ENCODE measurements at places on chromosomes 12 and 14.
A peak's percentile ranks its signal among the peaks of the same experiment; 100 is the strongest.

DNA sequence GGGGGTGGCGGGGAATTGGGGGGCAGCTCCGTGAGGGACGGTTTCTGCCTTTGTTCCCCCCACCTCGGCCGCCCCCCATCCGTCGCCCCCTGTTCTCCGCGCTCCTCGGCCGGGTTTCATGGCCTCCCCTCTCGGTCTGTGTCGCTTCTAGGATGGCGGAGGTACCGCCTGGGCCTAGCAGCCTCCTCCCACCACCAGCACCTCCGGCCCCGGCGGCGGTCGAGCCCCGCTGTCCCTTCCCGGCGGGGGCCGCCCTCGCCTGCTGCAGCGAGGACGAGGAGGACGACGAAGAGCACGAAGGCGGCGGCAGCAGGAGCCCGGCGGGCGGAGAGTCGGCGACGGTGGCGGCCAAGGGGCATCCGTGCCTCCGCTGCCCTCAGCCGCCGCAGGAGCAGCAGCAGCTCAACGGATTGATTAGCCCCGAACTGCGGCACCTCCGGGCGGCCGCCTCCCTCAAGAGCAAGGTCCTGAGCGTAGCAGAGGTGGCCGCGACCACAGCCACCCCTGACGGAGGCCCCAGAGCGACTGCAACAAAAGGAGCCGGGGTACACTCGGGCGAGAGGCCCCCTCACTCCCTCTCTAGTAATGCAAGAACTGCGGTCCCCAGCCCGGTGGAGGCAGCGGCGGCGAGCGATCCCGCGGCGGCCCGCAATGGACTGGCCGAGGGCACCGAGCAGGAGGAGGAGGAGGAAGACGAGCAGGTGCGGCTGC, 575 bp downstream of the NAA30 start:
- DNase-seq: peak; percentile 58

GRCh38 chr14:104091927-104092771, 6.6 kb downstream of the ASPG start:
- no peak for DNase-seq

- DNase-seq: peak; percentile 62
These were observed 47.8 kb downstream of the CCDC88C start for GRCh38 chr14:91369628-91370445.

DNA sequence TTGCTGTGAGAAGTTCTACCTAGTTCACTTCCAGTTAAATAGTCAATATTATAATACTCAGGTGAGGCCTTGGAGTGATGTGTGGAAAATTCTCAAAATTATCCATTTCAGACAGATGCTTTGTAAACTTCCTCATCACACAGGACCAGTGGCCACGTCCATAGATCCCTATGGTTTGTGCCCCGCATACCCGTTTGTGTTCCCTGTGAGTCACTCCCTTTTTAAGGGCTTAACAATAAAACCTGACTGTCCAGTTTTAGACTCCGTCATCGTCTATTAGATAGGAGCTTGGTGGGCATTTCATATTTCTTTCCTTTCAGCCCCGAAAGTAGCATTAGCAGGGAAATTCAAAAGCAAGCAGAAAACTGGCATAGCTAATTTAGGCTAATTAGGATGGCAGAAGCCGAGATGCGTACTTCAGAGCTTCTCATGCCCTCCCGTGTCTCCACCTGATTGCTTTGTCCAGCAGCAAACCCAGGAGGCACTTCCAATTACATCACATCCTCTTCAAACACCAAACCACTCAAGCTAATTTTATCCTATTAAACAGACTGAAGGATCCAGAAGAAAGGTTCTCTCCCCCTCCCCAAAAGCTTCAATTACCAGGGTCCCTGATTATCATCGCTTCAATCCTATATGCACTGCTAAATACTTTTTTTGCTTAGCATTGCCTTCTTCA, 186.6 kb upstream of the OTX2 start:
- no peak for DNase-seq

DNA sequence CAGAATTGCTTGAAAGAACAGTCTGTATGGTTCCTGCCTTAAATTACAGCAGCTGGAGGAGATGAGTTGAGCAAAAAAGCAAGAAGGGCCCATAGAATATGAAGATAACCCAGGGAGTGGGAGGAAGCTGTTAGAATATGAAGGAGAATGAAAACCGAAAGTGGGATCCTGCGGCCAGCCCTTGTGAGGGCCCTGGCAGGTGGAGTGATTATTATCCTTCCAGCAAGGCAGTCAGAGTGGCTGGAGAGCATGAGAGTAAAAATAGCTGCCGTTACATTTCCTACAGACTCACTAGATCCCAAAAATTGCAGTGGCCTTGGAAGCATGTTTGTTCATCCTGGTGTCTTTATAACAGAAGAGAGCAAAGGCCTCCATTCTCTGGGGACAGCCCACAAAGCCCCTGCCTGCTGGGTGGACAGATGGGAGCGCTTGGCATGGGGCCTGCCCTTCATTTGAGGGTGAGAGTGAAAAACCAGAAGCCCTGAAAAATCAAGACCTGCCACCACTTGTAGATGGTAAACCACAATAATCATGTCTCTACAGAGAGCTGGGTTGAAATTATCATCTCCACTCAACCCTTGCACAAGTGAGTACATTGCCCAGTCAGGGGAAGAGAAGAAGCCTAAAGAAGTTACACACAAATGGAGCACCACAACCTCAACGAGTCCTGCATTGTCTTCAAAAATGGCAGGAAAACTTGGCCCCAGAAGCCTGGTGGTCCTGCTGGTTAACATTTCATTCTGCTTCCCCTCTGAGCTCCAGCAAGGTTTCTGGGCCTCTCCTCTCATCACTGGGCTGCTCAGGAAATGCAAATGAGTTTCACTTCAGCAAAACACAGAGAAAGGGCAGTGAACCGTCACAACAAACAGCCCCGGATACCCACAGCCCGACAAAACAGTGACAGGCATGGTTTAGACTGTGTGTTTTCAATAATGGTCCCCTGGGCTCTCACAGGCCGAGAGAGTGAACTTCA, 20.5 kb downstream of the ZDHHC22 start:
- peak; percentile 77 for DNase-seq

DNA sequence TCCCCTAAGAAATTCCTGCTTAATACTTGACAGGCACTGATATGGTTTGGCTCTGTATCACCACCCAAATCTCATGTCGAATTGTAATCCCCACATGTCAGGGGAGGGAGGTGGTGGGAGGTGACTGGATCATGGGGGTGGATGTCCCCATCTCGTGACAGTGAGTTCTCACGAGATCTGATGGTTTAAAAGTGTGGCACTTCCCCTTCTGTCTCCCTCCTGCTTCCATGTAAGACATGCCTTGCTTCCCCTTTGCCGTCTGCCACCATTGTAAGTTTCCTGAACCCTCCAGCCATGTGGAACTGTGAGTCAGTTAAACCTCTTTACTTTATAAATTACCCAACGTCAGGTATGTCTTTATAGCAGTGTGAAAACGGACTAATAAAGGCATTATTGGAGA, 198.0 kb downstream of the FOXN3 start:
- no peak for DNase-seq

GRCh38 chr14:100073576-100074430, 8.6 kb downstream of the EVL start:
- no peak for DNase-seq

GRCh38 chr12:26749781-26750180, 83.2 kb downstream of the ITPR2 start:
- peak; percentile 39 for DNase-seq

DNA sequence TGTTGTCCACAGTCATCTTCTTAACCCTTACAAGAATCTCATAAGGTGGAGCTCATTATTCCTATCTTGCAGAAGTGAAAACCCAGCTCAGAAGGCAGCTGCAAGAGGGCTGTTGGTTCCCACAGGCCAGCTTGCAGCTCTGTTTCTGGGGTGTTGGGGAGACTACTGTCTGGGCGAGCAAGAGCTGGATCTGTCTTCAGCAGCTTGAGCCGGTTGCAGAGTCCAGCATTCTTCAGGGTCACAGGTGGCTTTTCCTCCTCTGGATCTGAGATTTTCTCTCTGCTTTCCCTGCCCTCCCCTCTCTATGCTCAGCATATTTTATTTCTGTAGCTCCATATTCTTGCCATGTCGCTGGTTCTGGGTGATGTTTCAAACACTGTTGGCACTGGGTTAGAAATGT, 87.4 kb downstream of the PAPOLA start:
- no peak for DNase-seq

- DNase-seq: no peak
These were observed 1566.9 kb upstream of the TMEM132C start for GRCh38 chr12:126700096-126700495.

DNA sequence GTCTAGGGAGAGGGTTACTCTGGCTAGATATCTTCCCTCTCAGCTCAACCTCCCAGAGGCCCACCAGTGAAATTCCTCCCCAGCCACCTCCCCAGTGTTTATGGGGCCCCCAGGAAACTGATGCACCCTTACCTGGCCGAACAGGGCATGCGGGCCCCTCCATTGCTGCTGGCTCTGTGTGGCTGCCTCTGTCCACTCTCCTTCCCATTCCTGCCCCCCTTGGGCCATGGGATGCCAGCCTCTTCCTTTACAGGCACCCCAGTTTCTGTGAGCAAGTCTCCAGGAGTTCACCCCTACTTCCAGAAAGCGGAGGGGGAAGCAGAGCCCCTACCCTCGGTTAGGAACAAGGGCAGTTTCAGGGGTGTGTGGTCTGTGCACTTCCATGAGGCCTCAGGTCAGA, 19.4 kb upstream of the ZDHHC22 start:
- DNase-seq: no peak

- peak; percentile 20 for DNase-seq
These were observed 24.6 kb downstream of the RPS6KA5 start for GRCh38 chr14:91035855-91036254.

DNA sequence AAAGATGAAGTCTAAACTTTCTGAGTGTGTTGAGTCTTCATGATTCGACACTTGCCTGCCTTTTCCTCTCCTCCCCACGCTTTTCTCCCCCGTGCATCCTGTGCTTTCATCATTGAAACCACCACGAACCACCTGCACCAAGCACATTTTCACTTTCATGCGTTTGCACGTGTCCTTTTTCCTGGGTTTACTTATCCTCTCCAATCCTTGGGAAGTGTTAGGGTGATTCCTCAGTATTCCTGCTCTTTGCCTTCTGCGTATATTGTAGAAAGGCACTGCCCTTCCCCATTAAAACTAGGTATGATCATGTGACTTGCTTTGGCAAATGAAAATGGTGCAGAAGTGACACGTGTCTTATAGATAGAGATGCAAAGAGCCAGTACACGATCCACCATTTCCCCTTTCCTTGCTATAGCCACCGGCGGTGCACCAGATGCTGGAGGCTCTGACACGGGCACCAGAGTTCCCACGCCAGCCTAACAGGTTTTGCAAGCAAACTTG, 106.6 kb downstream of the BRMS1L start:
- DNase-seq: peak; percentile 15

DNA sequence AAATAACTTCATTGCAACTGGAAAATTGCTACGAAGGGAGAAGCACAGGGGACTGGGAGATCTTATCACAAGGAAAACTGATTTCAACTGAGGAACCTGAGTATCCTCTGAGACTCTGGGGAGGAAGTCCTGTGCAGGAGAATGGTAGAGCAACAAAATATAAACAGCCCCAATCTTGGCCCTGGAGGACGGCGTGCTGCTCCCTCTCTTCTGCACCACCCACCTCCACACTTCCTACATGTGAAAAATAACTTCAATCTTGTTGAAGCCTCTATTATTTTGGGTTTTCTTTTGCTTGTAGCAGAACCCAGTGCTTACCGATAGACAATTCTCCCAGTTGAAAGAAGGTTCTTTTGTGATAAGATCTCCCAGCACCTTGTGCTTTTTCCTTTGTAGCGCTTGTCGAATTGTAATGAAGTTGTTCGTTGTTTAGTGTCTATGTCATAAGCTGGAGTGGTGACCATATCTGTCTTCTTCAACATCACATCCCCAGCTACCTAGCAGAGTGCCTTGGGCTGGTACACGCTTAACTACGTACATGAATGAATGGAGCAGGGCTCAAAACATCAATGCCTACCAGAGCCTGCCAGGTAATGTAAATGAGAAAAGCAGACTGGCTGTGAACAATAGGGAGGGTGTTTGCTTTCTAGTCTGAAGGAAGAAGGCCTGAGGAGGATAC, 2.8 kb upstream of the CD4 start:
- DNase-seq: no peak

GRCh38 chr14:86481104-86481503, 951.2 kb downstream of the FLRT2 start:
- DNase-seq: no peak

DNA sequence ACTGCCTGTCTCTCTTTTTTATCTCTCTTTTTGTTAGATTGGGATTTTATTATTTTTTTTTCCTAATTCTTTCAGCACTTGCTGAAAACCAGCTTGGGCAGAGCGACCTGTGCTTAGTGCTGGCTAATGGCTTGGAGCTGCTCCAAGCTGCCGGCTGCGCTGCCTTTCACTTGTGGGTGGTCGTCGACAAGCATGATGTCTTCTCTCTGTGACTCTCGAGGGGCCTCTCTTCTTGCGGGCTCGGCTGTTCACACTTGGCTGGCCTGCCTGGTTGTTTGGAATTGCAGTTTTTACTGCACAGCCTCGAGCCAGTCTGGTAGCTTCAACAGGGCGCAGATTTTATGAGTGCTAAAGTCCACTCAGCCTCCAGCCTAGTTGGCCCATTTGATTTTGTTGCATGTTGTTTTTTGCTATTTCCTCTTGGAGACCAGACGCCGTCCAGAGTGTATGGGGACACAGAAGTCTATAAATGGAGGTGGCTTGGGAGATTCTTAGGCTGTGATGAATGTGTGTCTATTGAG, 18.6 kb downstream of the TPCN1 start:
- no peak for DNase-seq

DNA sequence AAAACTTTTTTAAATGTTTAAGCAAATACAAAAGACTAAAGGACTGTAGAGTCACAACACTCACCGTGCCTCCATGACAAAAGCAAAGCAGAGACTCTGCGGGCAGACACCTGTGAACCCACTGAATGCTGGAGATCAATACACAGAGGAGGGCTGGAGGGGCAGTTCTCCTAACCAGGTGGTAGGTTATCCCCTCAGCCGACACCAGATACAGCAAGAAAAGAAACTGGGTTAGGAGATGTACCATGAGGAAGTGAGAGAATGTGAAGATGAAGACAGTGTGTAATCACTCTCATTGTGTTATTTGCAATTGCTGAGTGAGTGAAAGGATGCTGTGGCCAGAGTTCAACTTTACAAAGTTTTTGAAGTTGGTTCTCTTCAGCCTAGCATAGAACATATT, 480.3 kb downstream of the BCL11B start:
- DNase-seq: no peak

GRCh38 chr12:121800694-121801594, 2.9 kb upstream of the SETD1B start:
- DNase-seq: peak; percentile 47

DNA sequence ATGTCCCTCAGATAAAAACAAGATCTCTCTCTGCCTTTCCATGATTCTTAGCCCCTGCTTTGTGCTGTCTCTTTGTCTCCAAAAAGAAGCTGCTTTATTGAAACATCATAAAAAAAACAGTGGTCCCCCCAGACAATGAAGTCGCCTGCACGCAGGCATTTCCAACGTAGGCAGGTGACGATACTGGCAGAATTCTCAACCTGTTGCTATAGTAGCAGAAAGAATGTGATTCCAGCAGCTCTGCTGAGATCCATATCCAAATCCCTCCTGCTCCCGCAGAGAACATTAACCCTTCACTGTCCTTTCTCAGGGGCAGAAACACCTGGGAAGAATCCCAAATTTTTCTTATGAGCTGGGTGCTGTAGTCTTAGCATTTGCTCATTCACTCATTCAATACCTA, 84.8 kb downstream of the STON2 start:
- DNase-seq: no peak

GRCh38 chr14:105093038-105093430, 27.8 kb upstream of the GPR132 start:
- DNase-seq: peak; percentile 81

Measured in GM10248 (cell line).